ENCODE measurements at places on chromosomes 13 and 19.
A peak's percentile ranks its signal among the peaks of the same experiment; 100 is the strongest.

DNA sequence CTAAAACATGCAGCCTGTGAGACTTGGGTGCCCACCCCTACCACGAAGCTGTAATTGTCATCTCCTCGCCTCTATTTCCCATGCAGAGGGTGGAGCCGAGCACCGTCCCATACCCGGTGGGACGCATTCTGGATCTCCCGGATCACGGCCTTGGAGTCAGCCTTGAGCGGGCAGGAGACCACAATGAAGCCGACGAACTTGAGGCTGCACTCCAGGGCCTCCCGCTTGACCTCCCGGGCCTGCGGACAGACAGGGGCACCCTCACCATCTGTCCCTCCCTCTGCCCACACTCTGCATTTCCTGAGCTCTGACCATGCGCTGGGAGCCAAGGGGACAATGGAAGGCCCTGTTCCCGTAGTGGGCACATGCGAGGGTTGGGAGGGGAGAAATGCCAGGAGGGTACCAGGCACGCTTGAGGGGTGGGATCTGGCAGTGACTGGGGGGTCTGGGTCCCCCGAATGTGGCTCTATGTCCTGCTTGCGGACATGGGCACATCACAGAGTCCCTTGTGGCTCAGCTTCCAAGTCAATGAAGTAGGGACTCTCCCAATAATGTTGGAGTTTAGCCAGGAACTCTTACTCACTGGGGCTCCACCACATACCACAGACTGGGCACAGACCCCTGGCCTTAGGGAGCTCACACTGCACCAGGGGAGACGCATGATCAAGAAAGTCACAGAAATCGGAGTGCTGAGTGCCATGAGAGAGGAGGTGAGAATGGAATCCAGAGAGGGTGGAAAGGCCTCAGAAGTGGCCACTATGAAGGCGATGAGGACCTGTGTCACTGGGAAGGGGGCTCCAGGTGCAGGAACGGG, 9.2 kb upstream of the GMIP start:
- DNase-seq = no peak

DNA sequence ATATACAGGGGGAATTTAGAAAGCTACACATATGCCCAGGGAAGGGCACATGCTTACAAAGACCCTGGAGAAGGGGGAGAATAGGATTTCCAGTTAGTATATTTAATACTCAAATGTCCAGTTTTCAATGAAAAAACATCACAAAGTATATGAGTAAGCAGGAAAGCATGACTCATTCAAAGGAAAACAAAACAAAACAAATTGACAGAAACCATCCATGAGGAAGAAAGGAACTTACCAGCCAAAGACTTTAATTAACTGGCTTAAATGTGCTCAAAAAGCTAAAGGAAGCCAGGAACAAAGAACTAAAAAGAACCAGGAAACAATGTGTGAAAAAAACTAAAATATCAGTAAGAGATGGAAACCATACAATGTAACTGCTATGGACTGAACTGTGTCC, 716.2 kb upstream of the ARGLU1 start:
- no peak for DNase-seq

DNA sequence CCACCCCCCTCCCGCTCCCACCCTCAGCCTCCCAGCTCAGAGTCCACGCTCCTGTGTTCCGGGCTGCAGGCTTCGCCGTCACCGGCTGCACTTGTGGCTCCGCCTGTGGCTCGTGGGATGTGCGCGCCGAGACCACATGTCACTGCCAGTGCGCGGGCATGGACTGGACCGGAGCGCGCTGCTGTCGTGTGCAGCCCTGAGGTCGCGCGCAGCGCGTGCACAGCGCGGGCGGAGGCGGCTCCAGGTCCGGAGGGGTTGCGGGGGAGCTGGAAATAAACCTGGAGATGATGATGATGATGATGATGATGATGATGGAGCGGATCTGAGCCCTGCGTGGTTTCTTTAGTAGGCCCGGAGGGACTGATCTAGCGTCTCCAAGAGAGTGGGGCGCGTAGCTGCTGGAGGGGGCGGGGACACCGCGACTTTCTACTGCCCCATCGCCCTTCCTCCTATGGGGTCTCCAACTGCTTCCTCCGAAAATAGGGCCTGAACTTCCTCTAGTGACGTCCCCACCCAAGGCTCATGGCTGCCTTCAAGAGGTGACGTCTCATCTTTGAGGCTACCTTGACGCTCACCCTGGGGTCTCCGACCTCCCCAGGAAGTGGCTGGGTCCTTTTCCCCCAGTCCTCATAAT, 1.4 kb downstream of the RETN start:
- DNase-seq = peak; percentile 15

GRCh38 chr13:88908961-88909441, 1237.8 kb downstream of the SLITRK5 start:
- no peak for DNase-seq

- DNase-seq = no peak
Observed at GRCh38 chr13:46062185-46062584, 9.6 kb upstream of the ZC3H13 start.

- DNase-seq = no peak
Observed at GRCh38 chr13:81283062-81283461, 942.1 kb upstream of the SPRY2 start.

DNA sequence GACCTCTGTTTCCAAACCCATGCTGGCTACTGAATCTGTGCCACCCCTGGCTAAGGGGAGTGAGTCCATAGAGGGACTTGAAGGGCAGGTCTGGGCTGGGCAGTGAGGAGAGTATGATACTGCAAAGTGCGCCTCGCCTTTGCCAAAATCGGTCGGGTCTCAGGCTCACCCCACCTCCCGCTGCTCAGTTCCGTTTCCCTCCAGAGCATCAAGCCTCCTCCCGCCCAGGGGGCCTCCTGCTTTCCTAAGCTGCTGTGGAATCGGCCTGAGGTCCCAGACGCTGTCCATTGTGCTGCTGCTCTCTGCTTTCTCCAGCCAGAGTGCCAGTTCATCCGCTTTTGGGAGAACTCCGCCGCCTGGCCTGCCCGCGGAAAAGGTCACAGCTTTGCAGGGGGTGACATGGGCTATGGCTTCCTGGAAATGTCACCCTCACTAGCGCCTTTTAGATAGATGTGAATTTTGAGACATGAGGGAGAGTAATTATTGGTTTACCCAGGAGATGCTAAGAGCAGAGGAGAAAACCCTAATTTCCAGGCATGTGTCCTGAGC, 1418.4 kb downstream of the UQCRFS1 start:
- no peak for DNase-seq

DNA sequence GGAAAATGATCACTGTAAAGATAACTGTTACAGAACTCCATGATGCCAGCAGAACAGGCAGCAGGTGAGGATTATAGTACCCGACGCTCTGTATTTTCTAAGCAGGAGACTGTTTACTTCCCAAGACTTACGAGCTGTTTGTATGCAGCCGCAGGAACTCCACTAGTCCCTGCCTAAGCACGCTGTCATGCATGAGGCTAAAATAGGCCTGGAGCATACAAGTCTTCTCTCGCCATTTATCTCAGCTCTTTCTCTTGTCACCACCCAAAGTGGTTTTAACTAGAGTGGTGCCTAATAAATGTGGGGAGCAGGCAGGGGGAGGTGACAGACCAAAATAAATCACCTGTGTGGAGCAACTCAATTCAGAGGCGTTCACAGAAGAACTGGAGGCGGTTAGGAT, 175.8 kb downstream of the TDRD3 start:
- no peak for DNase-seq

- no peak for DNase-seq
Observed at GRCh38 chr19:4038057-4038456, 28.6 kb downstream of the ZBTB7A start.

DNA sequence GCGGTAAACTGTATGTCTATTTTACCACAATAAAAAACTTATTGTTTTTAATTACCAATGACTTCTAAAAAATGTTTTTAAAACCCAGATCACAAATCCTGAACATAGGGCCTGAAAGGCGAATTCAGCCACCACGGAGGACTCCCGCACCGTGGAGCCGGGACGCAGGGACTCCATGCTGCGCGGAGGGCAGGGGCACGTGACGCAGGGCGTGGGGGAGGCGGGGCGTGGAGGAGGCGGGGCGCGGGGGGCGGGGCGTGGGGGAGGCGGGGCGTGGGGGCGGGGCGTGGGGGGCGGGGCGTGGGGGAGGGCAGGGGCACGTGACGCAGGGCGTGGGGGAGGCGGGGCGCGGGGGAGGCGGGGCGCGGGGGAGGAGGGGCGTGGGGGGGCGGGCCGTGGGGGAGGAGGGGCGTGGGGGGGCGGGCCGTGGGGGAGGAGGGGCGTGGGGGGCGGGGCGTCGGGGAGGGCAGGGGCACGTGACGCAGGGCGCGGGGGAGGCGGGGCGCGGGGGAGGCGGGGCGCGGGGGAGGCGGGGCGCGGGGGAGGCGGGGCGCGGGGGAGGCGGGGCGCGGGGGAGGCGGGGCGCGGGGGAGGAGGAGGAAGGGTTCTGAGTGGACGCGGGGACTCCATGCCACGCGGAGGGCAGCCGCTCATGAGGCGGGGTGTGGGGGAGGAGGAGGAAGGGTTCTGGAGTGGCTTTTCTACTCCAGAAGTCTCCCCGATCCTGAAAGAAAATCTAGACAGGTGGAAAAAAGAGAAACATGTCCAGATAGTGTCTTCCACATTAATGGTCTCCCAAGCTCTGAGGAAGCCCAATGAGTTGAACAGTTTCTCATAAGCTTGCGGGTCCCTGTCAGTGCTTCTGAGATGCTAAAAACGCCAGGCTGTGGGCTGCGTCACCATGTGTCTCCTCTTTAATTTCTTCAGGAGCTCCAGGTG, 4.4 kb upstream of the PROZ start:
- DNase-seq = peak; percentile 75

DNA sequence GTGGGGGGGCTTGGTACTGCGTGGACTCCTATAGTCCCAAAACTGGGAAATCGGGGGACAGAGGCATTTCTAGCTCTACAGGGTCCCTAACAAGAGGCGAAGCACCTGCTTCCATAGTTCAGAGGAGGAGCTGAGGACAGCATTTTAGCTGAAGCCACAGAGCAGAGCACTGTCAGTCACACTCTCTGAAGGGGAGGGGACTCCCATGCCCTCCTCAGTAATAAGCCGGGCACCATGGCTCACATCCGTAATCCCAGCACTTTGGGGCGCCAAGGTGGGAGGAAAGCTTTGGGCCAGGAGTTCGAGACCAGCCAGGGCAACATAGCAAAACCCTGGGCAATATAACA, 3.8 kb downstream of the NPAS1 start:
- DNase-seq = no peak

All from CD4-positive, alpha-beta T cell treated with Interleukin-6 for 4 hours (primary cell).